Heart left ventricle (tissue), 16 donors: ENCODE measurements at places on chromosomes 2 and 18. TPM values are rescaled to one million over a fixed set of nuclear protein-coding genes. Genes with fewer than 3 reads are reported as not detected.

DNA sequence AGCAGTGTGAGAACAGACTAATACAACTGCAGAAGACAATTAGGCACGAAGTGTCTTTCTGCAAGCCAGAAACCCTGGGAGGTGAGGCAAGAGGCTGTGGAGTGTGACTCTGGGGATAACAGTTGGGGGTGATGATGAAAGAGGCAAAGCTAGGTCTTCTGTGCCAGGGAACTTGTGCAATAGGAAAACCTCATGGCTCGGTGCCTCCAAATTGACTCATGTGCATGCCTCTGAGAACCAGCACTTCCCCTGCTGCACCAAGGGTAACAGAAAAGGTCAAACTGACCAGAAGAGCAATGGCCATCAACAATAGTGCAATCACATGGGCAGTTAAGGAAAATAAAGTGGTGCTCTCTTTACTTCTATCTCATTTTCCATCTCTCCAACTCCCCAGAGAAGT lies 136.4 kb downstream of the SCG2 start:
- peak; percentile 85 for DNase-seq

- no peak for DNase-seq
These were observed 74.4 kb downstream of the ANKRD12 start for GRCh38 chr18:9210966-9211365.

DNA sequence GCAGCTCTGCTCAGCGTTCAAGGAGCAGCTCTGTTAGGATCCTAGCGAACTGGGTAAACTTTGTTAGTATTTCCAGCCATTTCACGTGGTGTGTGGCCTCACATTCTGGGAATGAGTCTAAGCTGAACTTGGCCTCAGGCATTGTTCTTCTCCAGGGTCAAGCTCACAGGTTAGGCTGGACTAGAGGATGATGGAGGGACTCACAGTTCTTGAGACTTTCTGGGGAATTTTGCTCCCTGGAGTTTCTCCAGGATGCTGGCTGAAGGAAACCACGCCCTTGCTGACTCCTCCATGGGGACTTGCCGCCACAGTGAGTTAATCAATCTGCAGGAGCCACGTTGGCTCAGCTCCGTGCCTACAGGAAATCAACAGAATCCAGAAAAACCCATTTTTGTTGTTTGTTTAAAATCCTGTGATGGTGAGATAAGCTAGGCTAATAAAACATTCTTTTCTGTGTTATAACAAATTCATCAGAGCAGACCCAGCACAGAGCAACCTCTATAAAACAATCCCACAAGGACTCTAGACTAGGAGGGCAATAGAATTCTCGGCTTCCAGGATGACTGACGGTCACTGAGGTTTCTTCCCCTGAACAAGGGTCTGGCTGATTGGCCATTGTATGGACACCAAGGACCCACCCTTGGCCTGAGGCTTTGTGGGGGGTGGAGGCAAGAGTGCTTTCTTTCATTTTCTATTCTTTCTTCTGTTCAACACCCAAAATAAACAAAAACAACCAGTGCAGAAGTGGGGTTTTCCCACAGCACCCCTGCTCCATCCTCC lies 12.6 kb downstream of the CNDP1 start:
- peak; percentile 72 for DNase-seq

DNA sequence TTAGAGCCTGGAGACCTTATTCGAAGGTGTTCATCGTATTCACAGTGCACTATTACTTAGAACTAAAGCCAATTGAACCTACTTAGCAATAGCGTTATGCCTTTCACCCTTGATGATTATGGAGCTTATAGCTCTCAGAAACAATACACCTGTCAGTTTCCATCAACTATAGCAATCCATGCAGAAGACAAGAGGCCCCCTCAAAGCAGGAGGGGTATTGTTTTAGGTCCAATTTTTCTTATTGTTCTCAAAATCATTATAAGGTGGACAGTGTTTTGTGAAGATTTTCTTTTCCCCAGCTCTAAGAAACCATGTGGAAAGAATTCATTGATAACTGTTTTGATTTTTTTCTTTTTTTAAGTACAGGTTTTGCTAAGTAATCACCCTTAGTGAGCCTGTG lies 135.5 kb downstream of the MEIS1 start:
- no peak for DNase-seq

DNA sequence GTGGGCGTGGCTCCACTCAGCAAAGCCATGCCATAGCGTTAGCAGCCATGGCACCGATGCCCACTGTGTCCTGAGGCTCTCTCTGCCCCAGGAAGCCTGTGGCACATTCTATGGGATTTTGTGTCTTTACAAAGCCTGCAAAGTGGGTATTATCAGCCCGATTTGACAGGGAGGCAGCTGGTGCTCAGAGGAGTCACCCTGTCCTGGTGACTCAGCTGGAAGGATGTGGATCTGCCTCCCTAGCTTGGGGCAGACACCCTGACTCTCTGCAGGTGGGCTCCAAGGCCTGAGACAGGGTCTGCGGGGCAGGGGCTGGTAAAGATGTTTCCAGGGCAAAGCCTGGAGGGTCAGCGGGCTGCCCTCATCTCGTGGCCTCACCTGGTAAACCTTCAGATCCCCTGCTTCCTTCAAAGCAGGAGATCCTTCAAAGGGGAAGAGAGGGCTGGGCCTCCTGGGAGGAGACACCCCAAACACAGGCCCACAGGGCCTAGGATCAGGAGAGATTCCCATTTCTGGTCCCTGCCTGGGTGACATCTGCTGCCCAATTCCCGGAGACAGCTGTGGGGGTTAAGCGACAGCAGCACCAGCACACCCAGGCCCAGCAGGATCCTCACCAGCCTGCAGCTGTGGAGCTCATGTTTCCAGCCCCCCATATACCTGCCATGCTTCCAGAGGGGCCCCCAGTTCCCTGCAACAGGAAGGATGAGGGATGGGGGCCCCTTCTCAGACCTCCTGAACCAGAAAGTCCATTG lies 3.0 kb upstream of the ASB1 start:
- no peak for DNase-seq

- no peak for DNase-seq
These were observed 153.4 kb downstream of the ERBB4 start for GRCh38 chr2:212385241-212385640.

DNA sequence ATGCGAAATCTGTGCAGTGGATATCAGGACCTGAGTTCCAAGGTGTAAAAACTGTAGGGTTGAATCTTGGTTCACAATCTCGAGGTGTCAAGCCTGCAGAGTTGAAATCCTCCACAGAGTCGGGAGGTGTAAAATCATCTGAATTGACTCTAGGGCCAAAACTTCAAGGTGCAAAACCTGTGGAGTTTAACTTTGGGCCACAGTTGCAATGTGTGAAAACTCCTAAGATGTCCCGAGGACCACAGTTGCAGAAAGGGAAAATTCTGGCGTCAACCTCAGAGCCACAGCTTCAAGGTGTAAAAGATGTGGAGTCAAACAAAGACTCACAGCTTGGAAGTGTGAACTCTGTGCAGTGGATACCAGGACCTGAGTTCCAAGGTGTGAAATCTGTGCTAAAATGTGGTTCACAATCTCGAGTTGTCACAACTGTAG lies 9.8 kb upstream of the ZNF512 start:
- DNase-seq = no peak

- no peak for DNase-seq
These were observed 62.1 kb downstream of the SETBP1 start for GRCh38 chr18:44742718-44743311.

The GREB1 gene
- total RNA-seq = 5.6 TPM

- DNase-seq = no peak
These were observed 17.5 kb downstream of the IL1B start for GRCh38 chr2:112819081-112819480.

DNA sequence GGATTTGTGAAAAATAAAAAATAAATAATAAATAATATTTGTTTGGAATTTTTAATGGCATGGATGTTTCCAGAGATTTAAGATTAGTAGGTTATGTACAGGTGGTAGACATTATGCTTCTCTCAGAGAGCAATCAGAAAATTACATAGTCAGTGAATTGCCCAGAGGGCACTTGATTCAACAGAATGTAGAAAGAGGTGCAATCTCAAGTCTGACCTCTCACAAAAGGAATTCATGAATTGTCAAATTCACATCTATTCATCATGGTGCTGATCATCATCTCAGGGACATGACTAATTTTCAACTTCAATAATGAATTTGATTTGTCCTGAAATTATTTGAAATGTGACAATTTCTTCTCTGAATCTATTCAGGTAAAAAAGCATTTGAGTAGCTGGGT lies 172.5 kb downstream of the PDE11A start:
- DNase-seq = no peak

DNA sequence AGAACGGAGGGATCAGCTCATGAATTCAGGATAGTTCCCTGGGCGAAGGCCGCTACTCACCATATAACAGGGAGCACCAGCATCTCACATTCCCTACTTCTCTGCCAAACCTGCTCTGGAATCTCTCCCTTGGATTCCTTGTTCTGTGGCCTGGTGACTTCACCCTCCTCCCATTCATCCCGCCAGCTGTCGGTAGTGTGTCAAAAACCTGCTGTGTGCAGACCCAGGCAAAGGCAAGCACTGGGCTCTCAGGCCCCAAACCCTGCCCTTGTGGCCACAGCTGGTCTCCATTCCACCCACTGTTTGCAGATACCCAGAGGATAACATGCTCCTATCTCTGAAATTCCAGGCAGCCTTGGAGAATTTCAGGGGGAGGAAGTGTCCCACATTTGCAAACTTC lies 151.6 kb downstream of the CAPN13 start:
- peak; percentile 58 for DNase-seq

The CYRIA gene
- 11.3 TPM for total RNA-seq

The SLC30A3 gene
- 18.1 TPM for total RNA-seq

DNA sequence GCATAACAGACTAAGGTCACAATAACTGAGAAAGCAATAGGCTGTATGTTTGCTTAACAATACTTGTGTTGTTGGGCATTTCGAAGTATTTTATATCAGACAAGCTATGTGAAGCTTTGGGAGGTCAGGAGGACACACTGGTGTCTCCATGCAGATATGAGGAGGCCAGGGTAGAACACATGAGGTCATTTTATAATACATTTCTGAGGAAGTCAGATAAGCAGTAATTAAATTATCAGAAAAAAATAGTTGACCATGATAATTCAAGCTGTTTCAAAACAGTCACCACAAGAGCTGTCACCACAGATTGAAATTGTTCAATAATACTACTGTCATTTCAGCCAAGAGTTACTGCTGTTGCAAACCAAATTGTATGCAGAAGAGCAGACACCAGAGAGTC lies 160.6 kb downstream of the RIT2 start:
- DNase-seq = no peak

The HOXD13 gene
- total RNA-seq = not detected

The NEURL3 gene
- 0.75 TPM for total RNA-seq

The ECEL1 gene
- not detected for total RNA-seq

The SCYGR4 gene
- not detected for total RNA-seq

The ERFE gene
- not detected for total RNA-seq

DNA sequence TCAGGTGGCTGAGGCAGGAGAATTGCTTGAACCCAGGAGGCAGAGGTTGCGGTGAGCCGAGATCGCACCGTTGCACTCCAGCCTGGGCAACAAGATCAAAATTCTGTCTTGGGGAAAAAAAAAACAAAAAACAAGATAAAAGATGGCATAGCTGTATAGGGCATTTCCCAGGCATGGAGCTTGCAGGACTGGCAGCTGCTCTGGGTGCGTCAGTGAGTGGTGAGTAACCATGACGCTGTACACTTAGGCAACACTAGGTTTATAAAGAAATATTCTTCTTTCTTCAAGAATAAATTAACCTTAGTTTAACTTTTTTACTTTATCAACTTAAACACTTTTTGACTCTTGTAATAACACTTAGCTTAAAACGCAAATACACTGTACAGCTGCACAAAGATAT lies 15.4 kb downstream of the TGOLN2 start:
- DNase-seq = no peak

The MAL gene
- total RNA-seq = 2.3 TPM

DNA sequence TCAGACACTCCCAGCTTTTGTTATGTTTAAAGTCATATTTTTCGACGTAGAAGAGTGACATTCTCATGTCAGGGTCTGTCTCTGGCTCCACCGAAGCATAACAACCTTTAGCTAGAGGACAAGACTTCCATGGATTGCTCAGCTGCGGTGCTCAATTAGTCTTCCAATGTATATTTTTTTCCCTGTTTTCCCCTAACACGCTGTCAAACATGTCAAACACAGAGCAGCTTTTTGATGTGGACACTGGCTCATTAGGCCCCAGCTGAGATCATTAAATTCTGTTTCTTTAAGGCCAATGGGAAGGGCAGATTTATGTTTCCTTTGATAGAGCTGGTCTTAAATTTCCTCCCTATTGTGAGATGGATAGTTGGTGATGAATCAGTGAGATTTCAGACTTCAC lies 525.4 kb downstream of the PIK3C3 start:
- no peak for DNase-seq

The UGT1A5 gene
- not detected for total RNA-seq

- DNase-seq = no peak
These were observed 37.1 kb downstream of the EVA1A start for GRCh38 chr2:75523313-75524275.

The SERPINE2 gene
- 10.7 TPM for total RNA-seq

- DNase-seq = no peak
These were observed 41.1 kb upstream of the ASXL3 start for GRCh38 chr18:33536904-33537303.

The GTF3C2 gene
- 28.6 TPM for total RNA-seq

DNA sequence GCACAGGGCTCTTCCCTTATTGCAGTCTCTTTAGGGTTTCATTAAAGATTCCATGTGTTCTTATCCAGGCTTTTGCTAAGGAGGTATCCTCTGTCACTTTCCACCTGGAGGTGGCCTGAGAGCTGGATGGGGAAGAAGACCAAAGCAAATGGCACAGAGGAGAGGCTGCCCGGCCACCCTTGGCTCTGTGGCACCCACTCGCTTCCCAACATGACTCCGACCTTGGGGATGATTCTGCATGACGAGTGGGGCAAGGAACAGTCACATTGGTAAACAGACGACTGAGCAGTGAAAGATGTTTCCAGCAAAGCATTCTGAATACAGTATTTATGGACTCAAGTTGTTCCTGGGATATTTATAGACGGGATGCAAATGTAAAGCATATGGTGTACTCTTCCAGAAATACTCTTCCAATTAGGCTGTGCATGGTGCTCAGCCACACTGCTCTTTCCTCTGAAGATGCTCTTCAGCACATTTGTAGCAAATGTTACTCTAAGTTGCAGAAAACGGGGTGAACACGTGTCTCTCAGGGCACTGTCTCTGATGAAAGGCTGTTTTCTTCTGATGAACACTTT lies 377.1 kb upstream of the HS6ST1 start:
- DNase-seq = no peak

DNA sequence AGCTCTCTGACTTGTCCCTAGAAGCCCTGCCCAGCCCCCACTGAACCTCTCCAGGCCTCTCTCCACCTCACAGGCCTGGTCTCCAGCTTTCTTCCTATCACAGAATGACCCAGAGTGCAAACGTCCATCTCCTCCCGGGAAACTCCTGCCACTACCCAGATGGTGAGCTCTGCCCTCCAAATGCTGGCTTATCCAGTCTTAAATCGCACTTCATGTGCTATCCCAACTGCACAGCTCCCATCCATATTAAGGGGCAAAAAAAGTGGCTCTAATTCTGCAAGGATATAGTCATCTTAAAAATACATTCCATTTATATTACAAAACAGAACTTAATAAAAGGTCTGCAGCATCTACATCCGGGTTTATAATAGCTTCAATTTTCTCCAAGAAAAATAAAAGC lies 70.8 kb upstream of the CDC42EP3 start:
- no peak for DNase-seq
